ENCODE measurements at places on chromosomes 7 and 10. TPM values are rescaled to one million over a fixed set of nuclear protein-coding genes. Genes with fewer than 3 reads are reported as not detected.

The ADRB1 gene
- not detected for total RNA-seq

The PRSS37 gene
- total RNA-seq: not detected

The AKR1C4 gene
- total RNA-seq: 0.48 TPM

The SPOCK2 gene
- 47.7 TPM for total RNA-seq

DNA sequence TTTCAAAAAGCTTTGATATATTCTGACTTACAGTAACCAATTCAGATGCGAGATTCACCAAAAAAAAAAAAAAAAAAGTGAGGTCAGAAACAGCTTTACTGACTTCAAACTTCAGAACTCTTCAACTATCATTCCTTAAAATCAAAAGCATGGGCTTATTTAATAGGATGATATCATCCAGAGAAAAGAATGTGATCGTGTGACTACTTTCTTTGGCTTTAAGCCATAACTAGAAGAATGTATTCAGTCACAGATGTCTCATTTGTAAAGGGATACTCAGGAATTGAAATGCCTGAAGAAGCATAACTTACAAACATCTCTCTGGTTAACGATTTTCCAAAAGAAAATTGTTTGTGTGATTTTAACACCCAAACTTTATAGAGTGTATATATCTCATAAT lies 11.5 kb downstream of the TPK1 start:
- no peak for DNase-seq

The SAMD9 gene
- total RNA-seq: 0.29 TPM

The FGFR2 gene
- total RNA-seq: 149 TPM

GRCh38 chr10:121112579-121113384 lies 261.6 kb downstream of the WDR11 start:
- no peak for DNase-seq

The TFEC gene
- total RNA-seq: not detected

The PKD1L1 gene
- total RNA-seq: 0.67 TPM

The EGR2 gene
- total RNA-seq: 0.71 TPM

DNA sequence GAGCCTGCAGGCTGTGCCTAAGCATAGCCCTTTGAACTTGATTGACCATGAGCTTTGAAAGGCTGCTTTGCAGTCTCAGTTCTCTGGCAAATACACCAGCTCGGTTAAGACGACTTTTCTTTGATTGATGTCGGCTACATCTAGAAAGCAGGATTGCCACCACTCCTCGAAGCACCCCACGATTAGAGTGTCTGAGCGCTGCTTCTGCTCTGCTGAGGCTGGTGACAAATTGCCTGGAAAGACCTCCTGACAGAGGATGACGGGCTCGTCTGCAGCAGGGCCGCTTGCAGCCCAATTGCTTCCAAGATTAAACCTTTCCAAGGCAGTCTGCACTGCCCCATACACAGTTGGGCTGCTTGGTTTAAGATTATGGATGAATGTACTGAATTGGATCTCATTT lies 182.0 kb downstream of the CUX1 start:
- no peak for DNase-seq

DNA sequence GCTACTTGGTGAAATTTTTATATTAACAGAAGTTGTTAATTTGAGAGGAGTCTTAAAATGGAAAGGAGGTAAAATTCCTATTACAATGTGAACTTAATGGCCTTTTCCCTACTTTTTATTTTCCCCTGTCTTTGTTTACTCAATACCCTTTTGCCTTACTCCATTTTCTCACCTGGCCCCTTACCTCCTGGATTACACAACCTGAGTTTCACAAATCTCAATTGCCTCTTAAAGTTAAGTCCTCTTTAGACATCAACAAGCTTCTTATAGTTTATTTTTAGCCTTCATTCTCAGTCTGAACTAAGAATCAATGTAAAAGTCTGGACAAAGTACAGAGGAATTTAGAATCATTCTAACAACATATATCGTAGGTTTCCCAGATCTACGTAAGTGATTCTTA lies 247.0 kb downstream of the PCDH15 start:
- no peak for DNase-seq
